ENCODE measurements at places on chromosomes 13 and 19.

- no peak for DNase-seq
Measured at GRCh38 chr13:65309906-65310305, 1920.2 kb downstream of the PCDH9 start.

DNA sequence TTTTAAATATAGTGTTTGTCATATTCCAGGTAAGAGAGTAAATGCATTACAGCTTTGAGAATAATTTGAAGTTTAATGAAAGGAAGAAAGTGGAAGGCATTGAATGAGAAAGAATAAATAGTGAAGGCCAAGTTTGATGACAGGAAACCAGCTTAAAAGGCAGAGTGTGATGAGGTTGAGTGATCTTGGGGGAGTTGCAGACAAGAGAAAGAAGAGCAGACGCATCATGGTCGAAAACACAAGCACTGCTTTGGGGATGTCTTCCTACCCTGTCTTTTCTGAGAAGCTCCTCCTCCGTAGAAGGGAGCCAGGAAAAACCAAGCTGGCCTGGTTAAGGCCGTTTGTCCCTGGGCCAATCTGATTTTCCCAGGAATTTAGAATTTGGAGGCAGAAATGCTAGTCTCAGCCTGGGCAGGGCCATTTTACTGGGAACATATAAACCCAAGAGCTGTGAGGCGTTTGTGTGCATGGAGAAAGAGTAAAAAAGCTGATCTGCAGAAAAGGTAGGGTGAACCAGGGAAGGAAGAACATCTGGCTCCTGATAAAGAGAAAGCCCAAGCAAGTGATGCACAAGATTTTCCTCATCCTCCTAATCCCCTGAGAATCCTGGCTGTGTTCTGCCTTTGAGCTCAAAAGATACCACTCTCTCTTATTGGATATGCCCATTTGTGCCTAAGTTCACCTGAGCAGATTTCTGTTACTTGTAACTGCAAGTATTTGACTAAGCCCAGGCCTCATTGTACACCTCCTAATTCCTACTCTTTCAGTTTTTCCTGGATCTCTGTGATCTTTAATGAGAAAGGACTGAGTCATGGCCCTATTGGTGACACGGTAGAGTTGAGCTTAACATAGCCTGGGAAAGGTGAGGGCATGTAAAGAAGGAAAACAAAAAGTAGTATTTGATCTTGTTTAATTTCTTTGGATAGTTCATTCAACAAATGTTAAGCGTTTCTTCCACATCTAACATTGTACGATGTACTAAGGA is 80.0 kb downstream of the WDFY2 start:
- no peak for DNase-seq

DNA sequence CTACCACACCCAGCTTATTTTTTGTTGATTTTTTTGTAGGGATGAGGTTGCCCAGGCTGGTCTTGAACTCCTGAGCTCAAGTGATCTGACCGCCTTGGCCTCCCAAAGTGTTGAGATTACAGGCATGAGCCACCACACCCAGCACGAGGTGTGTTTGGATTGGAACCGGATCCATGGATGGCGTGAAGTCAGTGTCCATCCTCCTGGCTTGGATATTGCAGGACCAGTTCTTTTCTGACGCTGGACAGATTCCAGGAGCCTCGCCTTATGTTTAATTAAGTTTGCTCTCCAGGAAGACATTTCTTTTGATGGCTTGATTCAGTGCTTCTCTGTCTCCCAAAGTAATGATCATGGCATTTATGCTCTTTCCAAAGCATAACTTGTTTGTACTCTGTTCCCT is 14.4 kb upstream of the RFXAP start:
- DNase-seq, result no peak

- DNase-seq, result no peak
Measured at GRCh38 chr19:42129399-42130253, 2.6 kb downstream of the POU2F2 start.

GRCh38 chr19:13883516-13884064 is 6.7 kb downstream of the NANOS3 start:
- no peak for DNase-seq

DNA sequence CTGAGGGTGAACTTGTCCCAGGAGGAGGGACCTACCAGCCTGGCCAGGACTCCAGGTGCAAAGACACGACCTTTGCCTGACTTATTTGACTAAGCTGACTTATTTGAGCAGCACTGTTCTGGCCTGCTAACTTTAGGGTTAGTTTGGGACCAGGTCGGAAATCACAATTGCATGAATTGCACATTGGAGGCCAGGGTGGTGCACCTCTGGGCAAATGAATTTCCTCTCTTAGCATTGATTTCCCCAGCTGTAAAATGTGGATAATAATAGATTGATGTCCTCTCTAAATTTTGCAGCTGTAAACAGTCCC is 1.4 kb upstream of the BST2 start:
- no peak for DNase-seq

- no peak for DNase-seq
Measured at GRCh38 chr13:114203536-114203935, 24.5 kb downstream of the CFAP97D2 start.

GRCh38 chr13:27980280-27980998 is 8.1 kb downstream of the URAD start:
- no peak for DNase-seq

- DNase-seq, result no peak
Measured at GRCh38 chr13:110493613-110494012, 67.9 kb downstream of the RAB20 start.
